ENCODE measurements at places on chromosomes 6 and 20.

- peak overlapping the region; percentile 65 for H3K27ac ChIP-seq
- DNase-seq: peak; percentile 86
- H3K27me3 ChIP-seq: no peaks in the 10 kb centered on the region
- peaks cover 40% of the 10 kb centered on the region for H3K4me1 ChIP-seq
These were observed 88.3 kb downstream of the CEBPB start for GRCh38 chr20:50278684-50279531.

DNA sequence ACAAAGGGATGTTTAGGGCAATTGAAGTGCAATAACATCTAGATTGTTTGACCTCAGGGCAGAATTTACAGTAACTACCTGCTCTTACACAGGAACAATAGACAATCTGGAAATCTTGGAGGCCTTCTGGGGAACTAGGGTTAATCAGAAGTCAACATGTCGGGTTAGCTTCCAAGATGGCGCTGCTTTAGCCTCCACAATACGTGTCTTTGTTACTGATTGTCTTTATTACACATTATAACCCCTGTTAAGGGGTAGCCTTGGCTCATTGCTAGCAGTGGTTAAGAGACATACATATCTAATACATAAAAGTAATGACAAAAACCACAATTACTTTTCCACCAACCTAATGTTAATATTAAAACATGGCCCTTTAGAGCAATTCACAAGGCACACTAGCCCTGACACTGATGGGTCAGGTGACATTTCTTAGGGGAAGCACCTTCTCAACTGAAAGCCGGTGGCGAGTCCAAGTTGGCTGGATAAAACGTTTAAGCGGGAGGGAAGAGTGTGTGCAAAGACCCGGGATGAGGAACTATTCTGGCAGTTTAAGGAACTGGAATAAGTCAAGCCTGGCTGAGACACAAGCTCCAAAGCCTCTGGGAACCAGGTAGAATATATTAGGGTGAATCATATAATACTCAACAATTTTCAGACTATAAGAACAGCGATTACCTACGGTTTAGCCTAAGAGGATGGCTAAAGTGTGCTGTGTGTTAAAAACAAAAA, 236.9 kb downstream of the BCAS1 start:
- no peak overlapping the region for H3K27ac ChIP-seq
- no peaks in the 10 kb centered on the region for H3K27me3 ChIP-seq
- H3K4me1 ChIP-seq: no peaks in the 10 kb centered on the region
- DNase-seq: no peak
- H3K4me3 ChIP-seq: no peak overlapping the region
- H3K36me3 ChIP-seq: no peaks in the 10 kb centered on the region

GRCh38 chr6:110950440-110950839, 8.1 kb upstream of the GTF3C6 start:
- no peak overlapping the region for H3K27ac ChIP-seq
- H3K4me1 ChIP-seq: no peaks in the 10 kb centered on the region
- no peaks in the 10 kb centered on the region for H3K27me3 ChIP-seq

GRCh38 chr20:14434384-14435136, 97.1 kb upstream of the FLRT3 start:
- no peaks in the 10 kb centered on the region for H3K36me3 ChIP-seq
- no peaks in the 10 kb centered on the region for H3K27me3 ChIP-seq
- DNase-seq: no peak
- no peaks in the 10 kb centered on the region for H3K4me1 ChIP-seq
- H3K4me3 ChIP-seq: no peak overlapping the region

DNA sequence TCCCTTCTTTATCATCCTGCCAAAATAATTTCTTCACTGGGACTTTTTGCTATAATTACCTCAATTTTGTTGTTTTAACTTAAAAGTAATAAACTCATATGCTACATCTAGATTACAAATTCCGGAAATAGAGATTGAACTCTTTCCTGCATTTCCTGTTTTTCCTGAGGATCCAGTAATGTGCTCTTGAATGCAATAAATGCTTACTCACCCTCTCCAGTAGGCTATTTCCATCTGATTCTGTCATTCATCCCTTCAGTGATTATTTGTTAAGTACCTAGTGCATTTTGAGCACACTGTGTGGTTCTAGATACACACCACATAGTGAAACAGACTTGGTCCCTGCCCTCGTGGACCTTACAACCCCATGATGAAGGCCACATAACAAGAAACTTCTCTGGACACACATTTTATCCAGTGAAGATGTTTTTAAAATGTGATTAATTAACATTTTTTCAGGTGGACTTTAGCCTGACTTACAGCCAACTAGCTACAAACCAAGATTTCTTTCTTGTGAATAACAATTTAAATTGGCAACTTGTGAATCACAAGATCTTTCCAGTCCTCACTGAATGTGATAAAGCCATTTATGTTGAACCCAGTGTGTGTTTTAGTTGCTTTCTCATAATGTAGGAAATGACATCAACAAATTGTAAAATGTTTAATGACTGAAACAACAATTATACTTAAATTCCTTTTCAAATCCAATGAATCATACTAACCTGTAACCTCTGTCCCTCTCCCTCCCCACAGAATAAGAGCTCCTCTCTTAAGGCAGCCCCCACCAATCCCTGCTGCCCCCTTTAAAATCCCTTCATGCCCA, 272.3 kb downstream of the KHDC1L start:
- H3K27me3 ChIP-seq: no peaks in the 10 kb centered on the region
- no peaks in the 10 kb centered on the region for H3K36me3 ChIP-seq
- no peak for DNase-seq

GRCh38 chr20:58167759-58168158, 60.7 kb downstream of the ANKRD60 start:
- H3K4me3 ChIP-seq: no peak overlapping the region
- H3K4me1 ChIP-seq: no peaks in the 10 kb centered on the region
- H3K27me3 ChIP-seq: no peaks in the 10 kb centered on the region

- no peak overlapping the region for H3K27ac ChIP-seq
- H3K36me3 ChIP-seq: no peaks in the 10 kb centered on the region
- no peak overlapping the region for H3K4me3 ChIP-seq
- no peaks in the 10 kb centered on the region for H3K27me3 ChIP-seq
- no peak for DNase-seq
- no peaks in the 10 kb centered on the region for H3K4me1 ChIP-seq
These were observed 33.4 kb upstream of the INSM1 start for GRCh38 chr20:20334489-20334888.

DNA sequence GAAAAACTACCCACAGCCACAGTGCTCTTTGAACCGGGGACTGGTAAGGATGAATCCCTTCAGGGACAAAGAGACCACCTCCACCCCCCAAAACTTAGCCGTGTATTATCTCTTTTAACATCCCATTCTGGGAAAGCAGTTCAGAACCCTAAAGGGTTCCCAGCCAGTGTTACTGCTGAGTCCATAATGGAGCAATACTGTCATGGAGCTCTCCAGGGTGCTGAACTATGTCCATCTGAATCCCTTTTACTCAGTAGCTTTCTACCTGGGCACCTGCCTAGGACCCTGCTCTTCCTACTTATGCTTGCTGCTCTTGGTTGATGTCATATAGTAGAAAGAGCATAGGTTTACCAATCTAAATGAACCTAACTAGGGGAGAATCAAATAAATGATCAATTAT, 22.3 kb upstream of the SAYSD1 start:
- H3K27me3 ChIP-seq: no peaks in the 10 kb centered on the region
- H3K27ac ChIP-seq: no peak overlapping the region
- H3K4me1 ChIP-seq: no peaks in the 10 kb centered on the region

DNA sequence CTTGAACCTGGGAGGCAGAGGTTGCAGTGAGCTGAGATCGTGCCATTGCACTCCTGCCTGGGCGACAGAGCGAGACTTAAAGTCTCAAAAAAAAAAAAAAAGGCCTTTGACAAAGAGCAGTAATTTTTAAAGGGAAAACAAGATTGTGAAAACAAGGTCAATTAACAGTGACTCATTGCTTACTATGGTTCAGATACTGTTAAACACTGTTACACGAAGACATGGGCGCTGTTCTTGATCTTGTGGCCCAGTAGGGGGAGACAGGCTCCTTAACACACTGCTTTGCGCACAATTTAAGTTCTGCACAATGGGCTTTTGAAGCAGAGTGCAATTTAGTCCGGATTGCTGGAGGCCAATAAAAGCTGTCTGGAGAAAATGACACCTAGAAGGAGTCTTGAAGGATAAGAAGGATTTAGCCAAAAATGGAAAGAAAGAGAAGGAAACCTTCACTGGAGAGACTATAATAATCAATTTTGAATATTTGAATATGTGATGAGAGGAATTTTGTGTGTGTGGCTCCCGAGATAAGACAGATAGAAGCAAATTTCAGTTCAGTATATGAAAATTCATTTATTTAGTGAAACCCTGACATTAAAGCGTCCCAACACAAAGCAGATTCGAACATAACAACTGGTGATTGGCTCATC, 6.0 kb upstream of the LATS1 start:
- H3K4me3 ChIP-seq: no peak overlapping the region
- H3K27ac ChIP-seq: no peak overlapping the region
- H3K4me1 ChIP-seq: no peaks in the 10 kb centered on the region
- peaks cover 10% of the 10 kb centered on the region for H3K36me3 ChIP-seq

GRCh38 chr6:106077881-106078280, 8.3 kb upstream of the PRDM1 start:
- H3K36me3 ChIP-seq: no peaks in the 10 kb centered on the region
- no peaks in the 10 kb centered on the region for H3K27me3 ChIP-seq
- H3K27ac ChIP-seq: no peak overlapping the region
- H3K4me1 ChIP-seq: no peaks in the 10 kb centered on the region
- DNase-seq: no peak

DNA sequence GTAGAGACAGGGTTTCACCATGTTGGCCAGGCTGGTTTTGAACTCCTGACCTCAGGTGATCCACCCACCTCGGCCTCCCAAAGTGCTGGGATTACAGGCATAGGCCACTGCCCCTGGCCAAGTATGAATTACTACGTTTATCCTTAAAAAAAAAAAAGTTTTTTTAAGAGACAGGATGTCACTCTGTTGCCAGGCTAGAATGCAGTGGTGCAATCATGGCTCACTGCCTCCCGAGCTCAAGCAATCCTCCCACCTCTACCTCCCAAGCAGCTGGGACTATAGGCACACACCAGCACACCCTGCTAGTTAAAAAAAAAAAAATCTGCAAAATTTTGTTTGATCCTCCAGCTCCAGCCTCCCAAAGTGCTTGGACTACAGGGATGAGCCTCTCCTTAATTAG, 23.1 kb downstream of the IYD start:
- no peak overlapping the region for H3K27ac ChIP-seq
- no peaks in the 10 kb centered on the region for H3K4me1 ChIP-seq
- no peaks in the 10 kb centered on the region for H3K36me3 ChIP-seq

DNA sequence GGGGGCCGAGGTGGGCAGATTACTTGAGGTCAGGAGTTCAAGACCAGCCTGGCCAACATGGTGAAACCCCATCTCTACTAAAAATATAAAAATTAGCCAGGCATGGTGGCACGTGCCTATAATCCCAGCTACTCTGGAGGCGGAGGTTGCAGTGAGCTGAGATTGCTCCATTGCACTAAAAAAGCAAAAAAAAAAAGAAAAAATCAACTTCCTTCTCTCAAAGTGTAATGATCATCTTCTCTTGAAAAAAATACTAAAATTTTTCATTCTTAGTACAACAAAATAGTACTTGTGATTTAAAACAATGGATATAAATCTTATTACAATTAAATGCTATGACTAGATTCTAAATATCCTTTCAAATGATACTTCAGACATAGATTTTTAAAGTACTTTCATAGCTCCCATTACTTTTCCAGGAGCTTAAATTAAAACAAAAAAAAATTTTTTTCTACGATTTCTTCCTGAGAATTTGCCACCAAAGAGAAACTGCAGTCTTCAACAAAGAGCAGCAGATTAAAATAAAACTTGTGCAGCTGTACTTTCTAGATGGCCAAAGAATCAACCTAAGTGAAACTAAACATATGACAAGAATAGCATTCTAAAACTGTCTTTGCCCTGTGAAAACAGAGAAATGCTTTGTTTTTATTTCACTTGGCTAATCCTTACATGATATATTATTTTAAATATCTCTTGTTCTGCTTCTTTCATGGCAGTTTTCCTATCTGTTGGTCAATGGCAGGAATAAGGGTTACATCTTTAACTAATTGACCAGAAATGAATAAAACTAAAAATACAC, 75.2 kb downstream of the MAP3K5 start:
- peaks cover 4% of the 10 kb centered on the region for H3K4me1 ChIP-seq
- peak overlapping the region; percentile 49 for H3K27ac ChIP-seq
- DNase-seq: no peak
- no peaks in the 10 kb centered on the region for H3K36me3 ChIP-seq
- no peaks in the 10 kb centered on the region for H3K27me3 ChIP-seq

- no peaks in the 10 kb centered on the region for H3K27me3 ChIP-seq
- H3K4me3 ChIP-seq: no peak overlapping the region
- no peak for DNase-seq
- H3K27ac ChIP-seq: no peak overlapping the region
- H3K36me3 ChIP-seq: no peaks in the 10 kb centered on the region
These were observed 520.5 kb downstream of the PREX1 start for GRCh38 chr20:48307277-48307676.

- peak overlapping the region; percentile 21 for H3K27ac ChIP-seq
- H3K27me3 ChIP-seq: no peaks in the 10 kb centered on the region
- DNase-seq: no peak
These were observed 83.6 kb downstream of the SCAND1 start for GRCh38 chr20:35870541-35871258.

DNA sequence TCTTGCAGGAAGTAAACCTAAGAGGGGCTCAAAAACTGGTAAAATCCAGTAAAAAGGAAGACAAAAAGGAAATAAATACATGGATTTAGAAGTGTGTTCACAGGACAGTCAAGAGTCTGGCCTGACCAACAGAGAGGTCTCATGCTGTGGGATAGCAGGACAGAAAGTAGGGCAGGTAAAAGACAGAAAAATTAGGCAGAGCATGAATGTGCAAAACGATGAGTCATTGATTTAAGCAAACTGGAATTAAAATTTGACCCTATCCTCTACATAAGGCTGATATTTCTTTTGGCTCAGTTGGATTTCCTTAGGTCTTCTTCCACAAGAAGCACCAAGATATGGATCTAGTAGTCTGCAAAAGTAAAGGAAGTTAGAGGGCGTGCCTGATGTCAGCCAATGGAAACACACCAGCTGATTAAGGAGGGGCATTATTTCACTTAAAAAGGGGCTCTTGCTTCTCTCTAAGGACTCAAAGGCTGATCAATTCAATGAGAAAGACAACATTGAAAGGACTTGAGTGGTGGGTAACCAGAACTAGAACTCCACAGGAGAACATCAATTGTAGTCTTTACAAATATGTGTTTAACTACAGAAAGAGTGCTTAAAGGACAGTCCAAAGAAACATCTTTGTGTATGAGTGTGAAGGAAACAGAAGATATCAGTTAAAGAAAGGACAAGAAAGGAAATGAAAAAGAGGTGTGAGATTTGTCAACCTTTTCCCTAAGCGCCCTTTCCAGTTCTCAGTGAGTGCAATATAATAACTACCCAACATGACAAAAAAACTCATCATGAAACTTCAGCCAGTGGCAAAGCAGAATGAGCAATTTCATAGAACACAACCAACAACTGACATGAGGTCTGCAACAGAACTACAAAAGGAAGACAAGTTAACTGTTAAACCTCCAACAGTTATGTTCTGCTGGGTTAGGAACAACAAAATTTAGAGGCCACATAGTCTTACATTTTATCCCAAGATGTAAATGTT, 19.4 kb upstream of the MYB start:
- H3K27ac ChIP-seq: no peak overlapping the region
- no peaks in the 10 kb centered on the region for H3K36me3 ChIP-seq
- H3K4me3 ChIP-seq: no peak overlapping the region
- H3K4me1 ChIP-seq: no peaks in the 10 kb centered on the region

Measured in tibial artery (tissue), 4 donors.